ENCODE measurements at places on chromosomes 7 and 10. TPM values are rescaled to one million over a fixed set of nuclear protein-coding genes. Genes with fewer than 3 reads are reported as not detected.

- no peak for DNase-seq
These were observed 236.9 kb downstream of the PRKG1 start for GRCh38 chr10:51311228-51311627.

GRCh38 chr10:115335366-115335765, 242.2 kb downstream of the ATRNL1 start:
- no peak for DNase-seq

- no peak for DNase-seq
These were observed 81.8 kb upstream of the SFMBT2 start for GRCh38 chr10:7492660-7493046.

ANKRD7 gene
- total RNA-seq = 4.6 TPM

GRCh38 chr10:14481752-14482151, 151.0 kb upstream of the FRMD4A start:
- DNase-seq = peak; percentile 93

SNX10 gene
- 31.1 TPM for total RNA-seq

HKDC1 gene
- total RNA-seq = 3.9 TPM

- DNase-seq = no peak
These were observed 145.6 kb downstream of the OAT start for GRCh38 chr10:124273141-124273540.

ARMC10 gene
- total RNA-seq = 49.2 TPM

TMEM273 gene
- total RNA-seq = not detected

CLDN4 gene
- 1.2 TPM for total RNA-seq

DNA sequence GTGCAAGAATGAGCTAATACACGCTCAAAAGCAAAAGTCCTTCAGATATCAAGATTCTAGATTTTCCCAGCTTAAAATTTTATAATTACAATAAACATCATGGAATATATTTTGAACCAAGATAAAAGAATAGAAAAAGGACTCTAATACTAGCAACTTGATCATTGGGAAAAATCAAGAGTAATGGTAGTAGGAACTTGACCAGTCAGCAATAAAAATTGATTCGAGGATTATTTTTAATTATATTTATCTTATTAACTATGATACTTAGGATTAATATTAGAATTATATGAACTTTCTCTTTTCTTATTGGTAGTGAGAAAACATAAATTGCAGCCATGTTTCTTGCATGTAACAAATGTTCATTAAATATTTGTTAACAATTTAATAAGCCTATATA, 152.0 kb downstream of the GNAI1 start:
- DNase-seq = no peak

GNAT3 gene
- total RNA-seq = not detected

GRCh38 chr7:12054830-12055229, 156.3 kb upstream of the TMEM106B start:
- no peak for DNase-seq

GRCh38 chr7:157538321-157538720, 201.5 kb downstream of the DNAJB6 start:
- no peak for DNase-seq

GRCh38 chr10:29377333-29377961, 88.6 kb downstream of the LYZL1 start:
- peak; percentile 41 for DNase-seq

INSYN2A gene
- under 0.01 TPM for total RNA-seq

DNA sequence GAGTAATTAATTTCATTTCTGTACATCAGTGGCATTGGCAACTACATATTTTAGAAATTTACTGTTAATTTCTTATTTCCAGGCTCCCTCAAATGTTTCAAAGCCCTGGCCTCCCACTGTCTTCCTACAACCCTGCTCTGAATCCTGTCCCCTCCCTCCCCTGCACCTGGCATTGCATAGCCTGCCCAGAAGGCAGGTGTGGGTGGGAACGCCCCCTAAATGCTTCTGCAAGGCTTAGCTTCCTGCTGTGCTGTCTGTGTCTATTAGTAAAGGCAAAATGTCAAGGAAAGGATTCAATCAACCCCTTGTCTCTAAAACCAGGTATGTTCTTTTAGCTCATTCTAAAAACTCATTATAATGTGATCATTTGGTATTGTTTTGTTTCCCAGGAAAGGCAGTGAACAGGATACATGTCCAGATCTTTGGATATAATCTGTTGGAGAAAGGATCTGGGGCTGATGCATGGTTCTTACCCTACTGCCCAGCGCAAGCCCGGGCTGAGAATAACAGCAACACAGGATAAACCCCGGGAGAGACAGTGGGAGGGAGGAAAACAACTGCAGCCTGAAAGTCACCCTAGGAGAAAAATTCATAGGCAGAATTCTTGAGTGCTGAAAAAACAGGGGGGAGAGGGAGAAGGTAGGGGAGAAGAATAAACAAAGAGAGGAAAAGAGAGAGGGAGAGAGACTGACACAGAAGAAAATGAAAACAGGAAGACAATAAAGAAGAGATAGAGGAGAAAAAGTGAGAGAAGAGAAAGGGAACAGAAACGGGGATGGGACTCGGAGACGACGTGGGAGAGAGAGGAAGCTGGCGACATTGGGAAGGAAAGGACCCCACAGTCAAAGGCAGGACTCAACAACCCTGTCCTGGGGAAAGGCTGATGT, 589 bp downstream of the ZNF488 start:
- no peak for DNase-seq

DNA sequence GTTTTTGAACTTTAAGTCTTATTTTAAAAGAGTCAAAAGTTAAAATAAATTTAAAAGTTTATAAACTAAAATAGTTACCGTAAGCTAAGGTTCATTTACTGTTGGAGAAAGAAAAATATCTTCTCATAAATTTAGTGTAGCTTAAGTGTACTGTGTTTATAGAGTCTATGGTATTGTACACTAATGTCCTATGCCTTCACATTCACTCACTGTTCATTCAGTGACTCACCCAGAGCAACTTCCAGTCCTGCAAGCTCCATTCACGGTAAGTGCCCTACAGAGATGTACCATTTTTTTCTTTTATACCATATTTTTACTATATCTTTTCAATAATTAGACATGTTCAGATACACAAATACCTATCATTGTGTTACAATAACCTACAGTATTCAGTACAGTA, 97.6 kb downstream of the PTN start:
- DNase-seq = no peak

ASAH2B gene
- total RNA-seq = 6.6 TPM

SFR1 gene
- total RNA-seq = 12.0 TPM

STEAP1 gene
- total RNA-seq = 30.0 TPM
